Fibroblast of the conjunctiva (primary cell): ENCODE measurements at places on chromosomes 5 and 9.

GRCh38 chr9:130995086-130996011 lies 13.6 kb upstream of the LAMC3 start:
- DNase-seq: peak; percentile 21

DNA sequence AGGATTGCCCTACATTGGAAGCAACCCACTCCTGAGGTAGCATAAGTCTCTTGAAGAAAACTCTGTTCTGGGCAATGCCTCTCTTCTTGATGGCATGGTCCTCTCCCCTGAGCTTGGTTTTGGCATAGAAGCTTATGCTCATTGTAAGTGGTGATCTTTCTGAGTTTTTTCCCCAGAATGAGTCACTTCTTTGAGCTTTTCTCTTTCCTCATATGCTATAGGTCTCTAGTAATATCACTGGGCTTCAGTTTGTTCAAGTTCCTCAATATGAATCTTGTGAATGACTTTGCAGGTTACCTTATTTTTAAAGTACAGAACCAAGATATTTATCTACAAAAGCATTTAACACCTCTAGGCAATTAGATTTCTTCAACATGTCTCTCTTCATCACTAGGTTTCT lies 76.5 kb upstream of the ATG10 start:
- no peak for DNase-seq

- no peak for DNase-seq
Observed at GRCh38 chr9:3479514-3480352, 46.1 kb downstream of the RFX3 start.

DNA sequence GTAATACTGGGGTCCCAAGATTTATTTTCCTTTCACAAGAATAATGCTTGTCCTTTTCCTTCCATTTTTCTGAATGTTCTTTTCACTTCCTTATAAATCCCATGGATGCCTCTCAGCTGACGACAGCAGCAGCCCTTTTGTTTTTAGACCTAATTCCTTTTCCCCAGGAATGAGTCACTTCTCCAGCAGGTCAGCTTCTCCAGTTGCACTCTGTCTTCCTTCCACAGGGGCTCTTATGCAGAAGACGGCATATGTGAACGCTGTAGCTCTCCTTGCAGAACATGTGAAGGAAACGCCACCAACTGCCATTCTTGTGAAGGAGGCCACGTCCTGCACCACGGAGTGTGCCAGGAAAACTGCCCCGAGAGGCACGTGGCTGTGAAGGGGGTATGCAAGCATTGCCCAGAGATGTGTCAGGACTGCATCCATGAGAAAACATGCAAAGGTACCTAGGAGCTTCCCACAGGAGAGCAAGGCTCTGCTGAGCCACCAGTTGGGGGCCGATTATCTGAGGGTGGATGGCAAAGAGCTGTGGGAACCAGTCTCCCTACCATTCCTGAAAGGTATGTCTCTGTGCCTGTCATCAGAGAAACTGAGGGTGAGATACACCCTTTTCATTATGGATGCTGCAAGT lies 72.9 kb downstream of the RFK start:
- DNase-seq: no peak

- DNase-seq: peak; percentile 10
Observed at GRCh38 chr5:66113160-66113559, 30.9 kb upstream of the SREK1 start.

DNA sequence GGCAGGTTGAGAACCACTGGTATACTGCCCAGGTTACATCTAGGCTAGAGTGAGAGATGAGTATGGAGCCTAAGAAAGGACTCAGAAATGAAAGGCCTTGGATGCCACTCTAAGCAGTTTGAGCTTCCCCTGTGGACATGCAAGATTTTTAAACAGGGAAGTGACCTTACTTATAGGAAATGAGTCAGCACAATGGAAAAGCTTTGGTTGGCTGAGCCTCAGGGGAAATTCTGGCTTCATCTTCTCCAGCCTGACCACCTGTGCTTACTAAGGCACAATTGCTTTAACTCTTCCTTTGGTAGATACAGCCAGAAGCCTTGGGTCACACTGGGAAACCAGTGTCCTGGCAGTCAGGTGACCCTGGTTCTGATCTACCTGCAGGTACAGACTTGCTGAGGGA lies 380.2 kb upstream of the ZNF462 start:
- DNase-seq: no peak

GRCh38 chr9:3014178-3014577 lies 170.3 kb upstream of the PUM3 start:
- no peak for DNase-seq

DNA sequence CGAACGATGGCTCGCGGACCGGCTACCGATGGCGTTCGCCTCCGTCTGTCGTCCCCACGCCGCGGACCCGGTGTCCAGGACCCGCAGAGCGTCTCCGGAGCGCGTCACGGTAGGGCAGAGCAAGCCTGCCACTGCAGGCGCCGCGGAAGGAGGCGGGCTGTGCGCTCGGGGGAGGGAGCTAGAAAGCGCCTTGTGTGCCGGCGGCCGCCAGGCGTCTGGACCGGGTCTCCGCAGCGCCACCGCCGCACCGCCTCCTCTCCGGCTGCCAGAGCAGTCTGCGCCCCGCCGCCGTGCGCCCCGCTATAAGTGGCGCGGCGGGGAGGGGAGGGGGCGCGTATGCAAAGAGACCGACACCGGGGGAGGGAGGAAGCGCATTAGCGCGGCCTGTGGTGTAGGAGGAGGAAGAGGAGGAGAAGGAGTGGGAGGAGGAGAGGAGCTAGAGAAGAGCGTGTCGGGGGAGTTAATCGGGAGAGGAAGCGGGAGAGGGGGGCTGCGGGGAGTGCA lies at the start of gene ENC1:
TSS of gene ENC1 (minus strand) at position 279 of the 504 bp plus-strand sequence. CDS start 4,243 bp downstream, outside the sequence.
- peak; percentile 65 for DNase-seq

DNA sequence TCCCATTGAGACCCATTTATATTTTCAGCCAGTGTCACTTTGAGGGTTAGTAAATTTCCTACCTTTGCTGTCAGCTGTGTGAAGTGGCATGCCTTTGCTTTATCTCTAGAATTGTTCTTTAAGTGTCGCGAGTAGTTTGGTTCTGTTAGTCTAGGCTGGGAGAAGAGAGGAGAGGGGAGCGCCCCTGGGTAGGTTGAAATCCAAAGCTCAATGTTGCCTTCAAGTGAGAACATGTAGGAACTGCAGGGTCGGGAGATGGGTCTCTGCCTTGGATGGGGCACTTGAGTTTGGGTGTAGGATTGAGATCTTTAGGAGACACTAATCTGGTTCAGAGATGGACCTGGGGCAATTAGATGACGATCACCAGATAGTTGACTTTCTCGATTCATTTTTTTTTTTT lies 46.3 kb downstream of the STC2 start:
- peak; percentile 9 for DNase-seq

DNA sequence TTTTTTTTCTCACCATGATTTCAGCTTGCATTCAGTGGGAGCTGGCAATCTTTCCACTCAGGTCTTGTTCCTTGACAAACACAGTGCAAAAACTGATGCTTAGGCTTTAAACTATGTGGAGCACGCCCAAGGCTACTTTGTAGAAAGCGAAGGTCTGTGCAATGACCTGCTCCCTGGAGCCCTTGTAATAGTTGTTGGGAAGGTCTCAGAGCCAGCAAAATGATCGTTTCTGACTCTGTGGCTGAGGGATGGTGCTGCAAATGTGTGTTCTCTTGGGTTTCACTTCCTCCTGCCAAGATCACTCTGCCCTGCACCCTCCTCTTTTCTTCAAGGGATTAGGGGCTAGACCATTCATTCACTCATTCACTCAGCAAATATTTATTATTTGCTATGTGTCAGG lies 249.7 kb upstream of the MAP3K1 start:
- no peak for DNase-seq

- DNase-seq: no peak
Observed at GRCh38 chr5:170638051-170638450, 134.2 kb downstream of the KCNIP1 start.
